ENCODE measurements at places on chromosomes 3 and 15. TPM values are rescaled to one million over a fixed set of nuclear protein-coding genes. Genes with fewer than 3 reads are reported as not detected.
A peak's percentile ranks its signal among the peaks of the same experiment; 100 is the strongest.

DNA sequence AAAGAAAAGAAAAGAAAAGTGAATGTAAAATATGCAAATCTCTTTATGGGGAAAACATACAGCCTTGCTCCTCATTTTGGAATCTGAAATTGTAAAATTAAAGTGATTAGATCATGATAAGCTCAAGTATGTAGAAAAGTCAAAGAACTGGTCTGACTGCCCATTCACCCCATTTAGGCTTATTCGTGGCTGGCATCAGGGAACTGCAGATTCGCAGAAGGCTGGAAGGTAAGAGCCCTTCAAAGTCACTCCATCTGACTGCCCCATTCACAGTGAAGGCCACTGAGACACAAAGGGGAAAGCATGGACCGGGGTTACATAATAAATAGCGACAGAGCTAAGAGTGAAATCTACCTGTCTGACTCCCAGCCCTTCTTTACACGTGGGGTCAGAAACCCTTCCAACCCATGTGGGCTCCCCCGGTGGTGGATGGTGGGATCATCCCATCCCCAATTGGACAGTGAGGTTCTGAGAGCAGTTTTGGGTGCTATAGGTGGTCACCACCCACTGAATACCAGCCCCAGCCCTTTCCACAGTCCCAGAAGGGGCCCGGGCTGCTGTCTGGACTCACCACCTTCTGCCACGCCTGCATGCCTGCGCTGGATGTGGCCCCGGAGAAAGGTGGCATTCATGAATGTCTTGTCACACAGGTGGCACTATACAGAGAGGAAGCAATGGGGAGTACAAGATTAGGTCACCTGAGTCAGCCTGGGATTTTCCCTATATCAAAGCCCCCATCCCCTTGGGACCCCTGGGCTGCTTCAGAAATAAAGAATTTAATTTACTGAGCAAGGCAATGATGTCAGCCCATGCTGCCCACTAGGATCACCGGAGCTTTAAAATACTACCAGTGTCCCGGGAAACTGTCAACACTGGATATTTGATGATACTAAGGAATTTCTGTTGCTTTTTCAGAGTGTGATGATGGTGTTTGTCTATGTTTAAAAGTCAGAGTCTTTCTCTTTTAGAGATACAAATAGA lies 17.9 kb downstream of the DZIP1L start:
- H3K27ac ChIP-seq: no peak overlapping the region
- DNase-seq: no peak

DNA sequence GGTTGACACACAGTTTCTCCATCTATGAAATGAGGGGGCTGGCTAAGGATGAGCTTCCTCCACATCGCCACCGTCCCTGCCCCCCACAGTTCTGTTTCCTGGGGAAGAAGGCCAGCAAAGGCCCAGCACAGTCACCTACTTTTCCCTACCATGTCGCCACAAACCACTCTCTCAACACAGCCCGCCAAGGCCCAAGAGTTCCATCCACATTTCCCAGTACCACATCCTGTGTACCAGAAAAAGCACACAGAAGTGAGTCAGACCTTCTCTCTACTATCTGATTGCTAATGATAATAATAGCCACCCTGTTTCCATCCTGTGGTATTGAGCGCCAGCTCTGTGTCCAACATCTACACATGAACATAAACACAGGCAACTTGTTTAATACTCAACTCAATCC lies 30.3 kb upstream of the C15orf39 start:
- DNase-seq: peak; percentile 90
- no peaks in the 10 kb centered on the region for H3K27me3 ChIP-seq
- H3K4me3 ChIP-seq: no peak overlapping the region
- H3K4me1 ChIP-seq: peaks cover 12% of the 10 kb centered on the region
- H3K27ac ChIP-seq: peak overlapping the region; percentile 4

DNA sequence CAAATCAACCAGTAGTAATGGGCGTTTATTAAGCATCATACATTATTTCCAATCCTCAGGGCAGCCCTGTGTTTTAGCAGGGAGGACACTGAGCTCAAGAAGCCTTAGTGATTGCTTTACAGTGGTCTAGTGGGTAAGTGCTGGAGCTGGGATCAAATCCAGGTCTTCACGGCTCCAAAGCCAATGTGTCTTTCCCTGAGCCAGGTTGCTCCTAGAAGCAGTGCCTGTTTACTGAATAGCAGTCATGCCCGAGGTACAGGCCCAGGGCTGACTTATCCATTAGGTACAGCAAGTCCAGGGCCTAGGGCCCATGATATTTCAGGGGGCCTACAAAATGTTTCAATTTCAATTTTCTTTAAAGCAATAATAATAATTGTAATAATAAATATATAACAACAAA lies 9.6 kb upstream of the SMAD6 start:
- no peaks in the 10 kb centered on the region for H3K36me3 ChIP-seq
- DNase-seq: no peak
- H3K27ac ChIP-seq: no peak overlapping the region
- no peaks in the 10 kb centered on the region for H3K4me1 ChIP-seq
- no peak overlapping the region for H3K4me3 ChIP-seq
- no peaks in the 10 kb centered on the region for H3K27me3 ChIP-seq

DNA sequence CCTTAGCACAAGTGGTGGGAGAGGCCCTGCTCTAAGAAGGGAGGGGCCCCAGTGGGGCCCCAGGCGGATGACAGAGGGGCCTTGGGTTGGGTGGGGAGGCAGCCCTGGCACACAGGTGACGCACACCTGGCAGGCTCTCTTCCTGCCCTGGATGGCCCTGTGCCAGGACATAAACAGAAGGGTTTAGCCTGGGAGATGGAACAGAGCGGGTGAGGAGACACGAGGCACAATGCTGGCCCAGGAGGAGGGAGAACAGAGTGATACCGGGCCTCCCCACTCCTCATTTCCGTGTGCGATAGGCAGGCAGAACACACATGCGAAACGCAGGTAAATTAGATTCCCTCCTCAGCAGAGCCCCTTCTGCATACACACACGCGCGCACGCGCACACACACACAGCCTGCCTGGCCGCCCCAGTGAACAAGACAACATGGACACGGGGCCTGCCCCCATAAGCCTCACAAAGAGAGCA lies 39.8 kb downstream of the IDH2 start:
- DNase-seq: no peak
- H3K4me3 ChIP-seq: no peak overlapping the region
- H3K4me1 ChIP-seq: peaks cover 1% of the 10 kb centered on the region
- H3K36me3 ChIP-seq: peaks cover 2% of the 10 kb centered on the region

DNA sequence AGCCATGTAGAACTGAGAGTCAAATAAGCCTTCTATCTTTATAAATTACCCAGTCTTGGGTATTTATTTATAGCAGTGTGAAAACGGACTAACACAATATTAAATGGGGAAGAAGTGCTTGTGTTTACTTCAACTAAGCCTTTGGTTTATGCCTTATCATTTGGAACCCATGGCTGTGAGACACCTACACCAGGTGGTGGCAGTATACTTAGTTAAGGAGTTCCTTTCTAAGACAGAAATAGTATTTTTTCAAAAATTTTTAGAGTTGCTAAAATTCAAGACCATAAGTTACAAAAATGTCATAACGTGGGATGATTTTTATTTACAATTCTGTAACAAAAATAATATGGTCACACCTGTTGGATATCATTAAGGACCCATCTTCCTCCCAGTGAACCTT lies 354.5 kb upstream of the SOX14 start:
- DNase-seq: no peak
- no peak overlapping the region for H3K27ac ChIP-seq
- no peaks in the 10 kb centered on the region for H3K4me1 ChIP-seq
- no peaks in the 10 kb centered on the region for H3K36me3 ChIP-seq
- no peaks in the 10 kb centered on the region for H3K27me3 ChIP-seq
- H3K4me3 ChIP-seq: no peak overlapping the region

The CEMIP gene
- total RNA-seq: 51.9 TPM

The TGM4 gene
- total RNA-seq: under 0.01 TPM

GRCh38 chr3:186845756-186846155 lies 3.2 kb downstream of the ADIPOQ start:
- H3K36me3 ChIP-seq: no peaks in the 10 kb centered on the region
- H3K4me3 ChIP-seq: no peak overlapping the region
- peaks cover 33% of the 10 kb centered on the region for H3K27me3 ChIP-seq
- no peak overlapping the region for H3K27ac ChIP-seq
- no peaks in the 10 kb centered on the region for H3K4me1 ChIP-seq

The GOLGA6A gene
- total RNA-seq: not detected

DNA sequence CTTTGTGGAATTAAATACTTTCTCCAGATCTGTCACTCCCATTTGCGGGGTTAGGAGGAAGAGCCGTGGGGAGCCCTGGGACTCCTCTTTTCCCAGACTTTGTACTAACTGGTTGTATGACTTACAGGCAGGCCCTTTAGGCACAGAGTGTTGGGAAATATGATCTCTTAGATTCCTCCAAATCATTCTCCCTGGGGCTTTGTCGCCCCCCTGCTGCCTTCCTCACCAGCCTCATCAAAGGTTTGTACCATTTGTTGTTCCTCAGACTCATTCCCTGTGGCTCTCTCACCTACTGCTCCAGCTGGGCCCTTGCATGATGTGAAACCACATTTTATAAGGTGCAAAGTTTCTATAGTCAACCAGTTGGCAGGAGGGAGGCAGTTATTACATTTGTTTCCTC lies 56.4 kb downstream of the CRYGS start:
- H3K4me3 ChIP-seq: no peak overlapping the region
- H3K4me1 ChIP-seq: no peaks in the 10 kb centered on the region
- DNase-seq: no peak
- H3K36me3 ChIP-seq: no peaks in the 10 kb centered on the region

The CDCP1 gene
- total RNA-seq: 2.5 TPM

DNA sequence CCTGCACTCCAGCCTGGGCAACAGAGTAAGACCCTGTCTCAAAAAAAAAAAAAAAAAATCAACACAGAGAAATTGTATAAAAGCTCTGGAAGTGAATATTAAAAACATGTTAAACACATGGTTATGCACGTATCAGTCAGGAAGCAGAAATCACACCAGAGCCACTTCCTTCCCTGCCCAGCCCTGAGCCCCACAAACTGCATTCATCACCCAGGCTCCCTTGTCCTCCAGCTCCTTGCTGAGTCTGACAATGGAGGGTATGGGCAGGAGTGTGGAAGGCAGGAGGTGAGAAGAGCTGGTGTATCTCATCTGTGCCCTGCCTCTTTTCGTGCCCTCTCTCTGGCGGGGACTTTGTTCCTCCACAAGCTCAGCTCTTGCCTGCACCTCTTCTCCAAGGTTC lies 12.1 kb upstream of the LOXL1 start:
- H3K4me1 ChIP-seq: peaks cover 3% of the 10 kb centered on the region
- DNase-seq: no peak
- no peak overlapping the region for H3K4me3 ChIP-seq
- H3K27me3 ChIP-seq: no peaks in the 10 kb centered on the region
- peaks cover 4% of the 10 kb centered on the region for H3K36me3 ChIP-seq

The HTR3E gene
- total RNA-seq: not detected

DNA sequence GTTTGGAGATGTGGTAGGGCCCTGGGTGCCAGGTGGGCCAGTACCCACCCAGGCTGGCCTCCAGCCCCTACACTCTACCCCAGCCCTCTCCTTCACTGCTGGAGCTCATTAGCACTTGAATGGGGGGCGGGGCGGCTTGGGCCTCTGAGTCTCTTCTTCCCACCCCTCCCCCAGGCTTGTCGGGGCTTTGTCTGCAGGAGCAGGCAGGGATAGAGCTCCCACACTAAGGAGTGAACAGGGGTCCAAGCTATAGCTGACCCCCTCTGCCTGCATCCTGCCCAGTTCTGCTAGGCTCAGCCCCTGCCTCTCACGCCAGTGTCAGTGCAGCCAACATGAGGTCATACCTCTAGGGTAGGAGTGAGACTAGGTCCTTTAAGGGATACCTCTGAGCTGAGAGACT lies 5.2 kb downstream of the GNAI2 start:
- no peaks in the 10 kb centered on the region for H3K27me3 ChIP-seq
- H3K4me3 ChIP-seq: no peak overlapping the region
- DNase-seq: no peak
- H3K4me1 ChIP-seq: peaks cover 46% of the 10 kb centered on the region
- H3K36me3 ChIP-seq: peaks cover 23% of the 10 kb centered on the region

DNA sequence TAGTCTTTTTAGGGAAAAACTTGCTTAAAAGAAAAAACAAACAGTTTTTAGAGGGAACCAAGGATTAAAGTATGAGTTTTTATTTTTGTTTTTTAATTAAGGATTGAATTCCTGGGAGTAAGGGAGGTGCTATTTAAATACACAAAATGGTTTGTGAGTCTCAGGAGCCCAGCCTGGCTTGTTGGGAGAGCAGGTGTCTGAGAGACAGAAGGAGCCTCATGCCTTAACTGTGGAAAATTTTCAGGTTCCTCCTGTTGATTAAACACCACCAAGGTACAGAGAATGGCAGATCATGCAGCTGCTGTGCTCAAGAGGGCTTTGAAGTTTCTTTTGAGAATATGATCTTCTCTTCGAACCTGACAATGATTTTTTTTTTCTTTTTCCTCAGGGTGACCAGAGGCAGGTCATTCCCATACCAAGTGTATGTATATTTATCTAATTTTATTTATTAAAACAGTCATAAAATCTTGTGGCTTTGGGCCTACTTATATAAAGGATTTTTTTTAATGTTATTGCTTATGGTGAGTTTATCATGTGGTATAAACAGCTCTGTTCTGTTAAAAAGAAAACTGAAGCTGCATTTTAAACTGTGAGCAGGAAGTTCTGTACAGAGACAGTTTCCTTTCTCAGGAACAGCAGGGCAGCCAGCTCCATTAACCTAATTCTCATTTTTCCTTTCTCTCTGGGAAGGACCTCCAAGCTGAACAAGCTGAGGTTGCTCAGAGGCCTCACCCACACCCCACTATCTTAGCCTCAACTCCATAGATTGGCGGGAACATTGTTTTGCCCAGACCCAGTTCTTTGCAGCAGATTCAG lies 33.7 kb upstream of the VILL start:
- DNase-seq: no peak
- peaks cover 4% of the 10 kb centered on the region for H3K36me3 ChIP-seq
- no peak overlapping the region for H3K4me3 ChIP-seq

The KBTBD13 gene
- total RNA-seq: not detected

GRCh38 chr15:73345658-73346057 lies 23.1 kb downstream of the HCN4 start:
- H3K36me3 ChIP-seq: no peaks in the 10 kb centered on the region
- H3K4me3 ChIP-seq: no peak overlapping the region
- no peaks in the 10 kb centered on the region for H3K4me1 ChIP-seq
- no peak for DNase-seq
- peaks cover 12% of the 10 kb centered on the region for H3K27me3 ChIP-seq

DNA sequence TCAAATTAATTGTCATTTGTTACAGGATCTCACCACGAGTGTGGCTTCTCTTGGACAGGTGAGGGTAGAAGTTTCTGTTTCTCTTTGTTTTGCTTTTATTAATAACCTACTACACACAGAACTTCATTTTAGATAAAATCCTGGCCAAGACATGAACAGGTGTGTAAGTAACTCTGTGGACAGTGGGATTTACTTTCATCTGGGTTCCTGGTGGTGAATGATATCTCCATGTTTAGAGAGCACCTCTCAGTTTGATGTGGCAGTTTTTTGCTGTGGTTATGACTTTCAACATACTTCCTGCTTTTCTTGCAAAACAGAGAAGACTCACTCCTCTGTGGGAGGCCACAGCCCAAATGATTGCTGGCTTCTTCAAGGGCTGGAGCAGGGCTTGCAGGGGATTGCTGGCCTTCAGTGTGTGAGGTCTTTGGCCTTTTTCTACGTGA lies 71.1 kb upstream of the XCR1 start:
- peak; percentile 50 for DNase-seq
- H3K27me3 ChIP-seq: peaks cover 3% of the 10 kb centered on the region
- H3K36me3 ChIP-seq: no peaks in the 10 kb centered on the region
- no peak overlapping the region for H3K27ac ChIP-seq

- H3K4me3 ChIP-seq: no peak overlapping the region
- no peak overlapping the region for H3K27ac ChIP-seq
These were observed 35.3 kb downstream of the TLE3 start for GRCh38 chr15:70062321-70062956.

The GOLGA8G gene
- not detected for total RNA-seq

The DAZL gene
- not detected for total RNA-seq

The GOLGA6B gene
- not detected for total RNA-seq

GRCh38 chr3:72482589-72483321 lies 365.5 kb downstream of the SHQ1 start:
- H3K27ac ChIP-seq: no peak overlapping the region
- H3K4me1 ChIP-seq: peaks cover 17% of the 10 kb centered on the region
- DNase-seq: peak; percentile 74
- H3K27me3 ChIP-seq: peaks cover under 1% of the 10 kb centered on the region
- no peaks in the 10 kb centered on the region for H3K36me3 ChIP-seq

All from IMR-90 (cell line).